ENCODE measurements at places on chromosomes 7 and 10.

DNA sequence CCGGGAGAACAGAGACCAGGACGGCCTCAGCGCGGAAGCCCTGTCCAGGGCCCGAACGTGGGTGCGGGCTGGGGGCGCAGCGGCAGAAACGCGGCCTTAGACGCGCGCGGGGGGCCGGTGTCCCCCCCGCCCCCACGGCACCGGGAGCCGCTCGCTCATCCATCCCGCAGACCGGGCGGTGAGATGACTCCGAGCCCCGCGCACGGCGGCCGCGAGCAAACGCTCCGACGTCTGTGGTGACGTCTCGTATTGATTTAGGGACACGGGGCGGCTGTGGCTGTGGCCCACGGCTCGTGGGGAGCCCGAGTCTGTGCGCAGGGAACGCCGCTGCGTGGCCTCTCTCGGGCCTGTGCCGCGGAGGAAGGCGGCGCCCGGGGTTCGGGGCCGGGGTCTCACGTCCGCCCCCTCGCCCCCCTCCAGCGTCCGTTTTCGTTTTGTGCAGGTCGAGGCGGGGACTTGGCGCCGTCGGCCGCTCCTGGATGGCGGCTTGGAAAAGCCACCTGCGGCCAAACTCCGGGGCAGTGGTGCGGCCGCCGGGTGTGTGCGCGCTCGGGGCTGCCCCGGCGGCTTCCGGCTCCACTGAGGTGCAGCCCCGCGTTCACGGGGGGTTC lies 1.0 kb upstream of the NKX6-2 start:
- DNase-seq: no peak

DNA sequence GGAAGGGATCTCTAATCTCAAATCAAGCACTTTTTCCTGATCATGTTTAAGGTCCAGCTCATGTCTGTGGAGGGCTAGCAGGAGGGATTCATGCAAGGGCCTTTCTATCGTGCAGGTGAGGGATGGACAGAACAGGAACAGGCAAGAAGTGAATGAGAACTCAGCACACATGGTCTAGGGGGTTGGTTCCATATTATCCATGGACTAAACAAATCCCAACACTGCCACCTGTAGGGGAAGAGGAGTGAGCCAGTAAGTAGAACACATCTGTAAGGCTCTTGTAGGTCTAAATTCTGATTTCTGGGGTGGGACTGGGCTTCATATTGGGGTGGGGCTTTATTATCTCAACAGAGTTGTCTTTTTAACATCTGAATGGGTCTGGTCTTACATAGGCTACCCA lies 138.0 kb upstream of the TARP start:
- no peak for DNase-seq

GRCh38 chr10:104127411-104127810 lies 5.4 kb downstream of the SFR1 start:
- no peak for DNase-seq

- no peak for DNase-seq
Observed at GRCh38 chr10:22765660-22766547, 51.5 kb upstream of the PIP4K2A start.

- no peak for DNase-seq
Observed at GRCh38 chr7:21352540-21353387, 75.1 kb upstream of the SP4 start.

GRCh38 chr7:93461350-93461749 lies 113.2 kb downstream of the CALCR start:
- no peak for DNase-seq
